ENCODE measurements at places on chromosomes 16 and 17. TPM values are rescaled to one million over a fixed set of nuclear protein-coding genes. Genes with fewer than 3 reads are reported as not detected.

TTC19 gene
- total RNA-seq: 21.9 TPM

GPR142 gene
- total RNA-seq: not detected

GRCh38 chr16:11224894-11225676 lies 30.9 kb downstream of the SOCS1 start:
- no peak overlapping the region for H3K4me3 ChIP-seq
- H3K27me3 ChIP-seq: no peaks in the 10 kb centered on the region
- no peak for DNase-seq
- H3K36me3 ChIP-seq: no peaks in the 10 kb centered on the region

GRCh38 chr16:58499092-58499511 lies 841 bp upstream of the NDRG4 start:
- H3K4me1 ChIP-seq: peaks cover 27% of the 10 kb centered on the region
- H3K27me3 ChIP-seq: no peaks in the 10 kb centered on the region
- no peak for DNase-seq
- H3K36me3 ChIP-seq: no peaks in the 10 kb centered on the region
- H3K27ac ChIP-seq: no peak overlapping the region

DNA sequence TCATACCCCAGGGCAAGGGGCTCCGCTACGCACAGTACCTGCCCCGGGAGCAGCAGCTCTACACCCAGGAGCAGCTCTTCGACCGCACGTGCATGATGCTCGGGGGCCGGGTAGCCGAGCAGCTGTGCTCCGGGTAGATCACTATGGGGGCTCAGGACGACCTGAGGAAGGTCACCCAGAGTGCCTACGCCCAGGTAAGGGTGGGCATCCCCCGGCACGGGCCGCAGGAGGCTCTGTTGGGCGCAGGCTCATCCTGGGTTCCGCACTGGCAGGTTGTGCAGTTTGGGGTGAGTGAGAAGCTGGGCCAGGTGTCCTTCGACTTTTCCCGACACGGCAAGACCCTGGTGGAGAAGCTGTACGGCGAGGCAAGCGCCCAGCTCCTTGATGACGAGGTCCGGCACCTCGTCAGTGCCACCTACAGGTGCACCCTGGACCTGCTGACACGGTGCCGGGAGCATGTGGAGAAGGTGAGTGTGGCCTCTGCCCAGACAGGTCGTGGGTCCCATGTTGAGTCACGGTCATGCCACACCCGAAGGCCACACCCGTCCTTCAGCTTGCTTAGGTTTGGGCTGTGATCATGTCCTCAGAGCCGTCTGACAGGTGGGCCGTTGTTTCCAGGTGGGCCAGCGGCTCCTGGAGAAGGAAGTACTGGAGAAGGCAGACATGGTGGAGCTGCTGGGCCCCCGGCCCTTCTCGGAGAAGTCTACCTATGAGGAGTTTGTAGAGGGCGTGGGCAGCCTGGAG lies 19.3 kb downstream of the DBNDD1 start:
- H3K27ac ChIP-seq: no peak overlapping the region
- no peaks in the 10 kb centered on the region for H3K36me3 ChIP-seq
- H3K27me3 ChIP-seq: no peaks in the 10 kb centered on the region

ACSM2A gene
- 0.14 TPM for total RNA-seq
